ENCODE measurements at places on chromosomes 2 and 18. TPM values are rescaled to one million over a fixed set of nuclear protein-coding genes. Genes with fewer than 3 reads are reported as not detected.

GRCh38 chr2:162090109-162090508, 16.1 kb upstream of the DPP4 start:
- no peak for DNase-seq

DNA sequence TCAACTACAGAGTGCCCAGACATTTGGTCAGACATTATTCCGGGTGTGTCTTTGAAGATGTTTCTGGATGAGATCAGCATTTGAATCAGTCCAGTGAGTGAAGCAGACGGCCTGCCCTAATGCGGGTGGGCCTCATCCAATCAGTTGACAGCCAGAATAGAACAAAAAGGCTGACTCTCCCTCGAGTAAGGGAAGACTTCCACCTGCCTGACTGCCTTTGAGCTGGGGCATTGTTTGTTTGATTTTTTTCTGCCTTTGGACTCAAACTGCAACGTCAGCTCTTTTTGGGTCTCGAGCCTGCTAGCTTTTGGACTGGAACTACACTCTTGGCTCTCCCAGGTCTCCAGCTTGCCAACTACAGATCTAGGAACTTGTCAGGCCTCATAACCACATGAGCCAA, 111.7 kb upstream of the AGAP1 start:
- no peak for DNase-seq

DNA sequence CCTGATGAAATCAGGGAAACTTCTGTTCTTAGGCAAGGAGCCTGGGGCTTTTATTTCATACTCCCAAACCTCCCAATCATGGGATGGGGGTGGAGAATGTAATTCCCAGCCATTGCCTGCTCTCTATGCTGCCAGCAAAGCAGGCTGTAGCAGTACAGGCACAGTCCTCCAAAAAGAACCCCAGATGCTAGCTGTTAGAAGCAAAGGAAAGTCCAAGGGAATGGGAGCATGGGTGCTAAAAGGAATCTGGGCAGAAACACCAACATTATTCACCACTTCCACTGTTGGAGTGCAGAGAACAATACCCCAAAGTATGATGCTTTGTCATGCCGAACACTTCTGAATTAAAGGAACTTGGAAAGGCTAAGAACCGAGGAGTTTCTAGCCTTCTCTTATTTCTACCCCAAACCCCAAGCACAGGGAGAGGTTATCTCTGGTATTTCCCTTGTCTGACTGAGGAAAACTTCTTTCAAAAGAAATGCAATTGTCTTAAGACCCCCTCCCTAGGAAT, 24.7 kb downstream of the MDH1 start:
- no peak for DNase-seq

DNA sequence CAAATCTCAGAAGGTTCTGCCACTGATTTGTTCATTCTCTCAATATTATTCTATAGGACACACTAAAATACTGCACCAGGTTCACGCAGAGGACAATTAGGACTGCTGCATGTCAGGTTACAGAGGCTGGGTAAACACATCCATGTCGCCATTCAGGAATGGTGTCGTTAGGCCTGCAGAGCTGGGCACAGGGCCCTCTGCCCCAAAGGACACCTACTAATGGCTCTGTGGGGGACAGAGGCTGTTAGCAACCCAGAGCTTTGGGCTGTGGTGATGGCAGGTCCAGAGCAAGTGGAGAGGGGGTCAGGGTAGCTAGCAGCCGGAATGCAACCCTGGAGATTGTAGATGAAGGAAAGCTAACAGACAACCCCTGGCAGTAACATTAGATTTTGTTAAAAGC, 115.9 kb downstream of the TTC32 start:
- no peak for DNase-seq

GRCh38 chr2:23036629-23037028, 348.4 kb upstream of the KLHL29 start:
- DNase-seq = no peak

DNA sequence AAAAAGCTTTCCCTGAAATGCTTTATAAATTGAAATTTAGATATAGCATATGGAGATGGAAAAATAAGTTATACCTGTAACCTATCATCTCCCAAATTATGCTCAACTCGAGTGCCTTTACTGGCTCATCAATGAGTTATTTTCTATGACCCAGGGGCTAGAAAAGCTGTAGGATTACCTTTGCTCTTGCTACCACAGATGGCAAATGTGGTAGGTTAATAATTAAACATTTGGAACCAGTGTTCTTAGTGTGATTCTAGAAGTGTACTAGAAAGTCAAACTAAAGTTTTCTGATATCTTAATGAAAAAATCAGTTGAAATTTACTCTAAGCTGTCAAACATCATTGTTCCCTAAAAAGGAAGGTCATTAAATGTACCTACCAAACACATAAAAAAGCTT, 22.5 kb downstream of the ALS2 start:
- no peak for DNase-seq

GRCh38 chr2:72927619-72928550, 10.6 kb downstream of the EMX1 start:
- no peak for DNase-seq

REG3G gene
- polyA plus RNA-seq = not detected

- DNase-seq = no peak
Observed at GRCh38 chr2:44745922-44746766, 195.4 kb upstream of the SIX3 start.

PPP3R1 gene
- polyA plus RNA-seq = 69.5 TPM

BOLL gene
- not detected for polyA plus RNA-seq

GRCh38 chr2:220077488-220077887, 450.1 kb downstream of the SLC4A3 start:
- DNase-seq = no peak

TDRD15 gene
- polyA plus RNA-seq = not detected

ALKAL2 gene
- not detected for polyA plus RNA-seq

GRCh38 chr2:120988700-120989511, 253.2 kb downstream of the GLI2 start:
- no peak for DNase-seq

DNA sequence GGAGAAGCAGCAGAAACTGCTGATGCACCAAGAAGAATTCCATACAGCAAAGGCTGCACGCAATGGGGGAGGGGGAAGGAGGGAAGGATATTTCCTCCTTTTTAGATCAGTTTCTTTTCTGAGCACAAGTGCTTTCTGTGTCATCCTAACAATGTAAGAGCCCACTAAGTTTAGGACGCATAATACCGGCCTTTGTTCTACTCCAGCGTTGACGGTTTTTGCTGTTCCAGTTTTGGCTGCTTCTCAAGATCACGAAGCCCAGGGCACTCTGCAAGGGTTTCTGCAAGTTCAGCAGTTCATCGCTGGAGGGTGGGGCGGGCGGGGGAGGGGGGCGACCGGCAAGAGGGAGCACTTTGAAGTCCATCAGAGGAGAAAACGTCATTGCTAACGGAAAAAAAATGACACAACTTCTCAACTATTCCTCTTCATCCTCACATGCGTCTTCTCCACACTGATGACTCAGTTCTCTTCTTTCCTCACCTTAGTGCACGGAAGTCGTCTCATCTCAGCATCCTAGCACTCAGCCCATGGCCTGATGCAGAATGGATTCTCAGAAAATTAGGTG, 8.7 kb downstream of the FAM178B start:
- DNase-seq = peak; percentile 36

DNA sequence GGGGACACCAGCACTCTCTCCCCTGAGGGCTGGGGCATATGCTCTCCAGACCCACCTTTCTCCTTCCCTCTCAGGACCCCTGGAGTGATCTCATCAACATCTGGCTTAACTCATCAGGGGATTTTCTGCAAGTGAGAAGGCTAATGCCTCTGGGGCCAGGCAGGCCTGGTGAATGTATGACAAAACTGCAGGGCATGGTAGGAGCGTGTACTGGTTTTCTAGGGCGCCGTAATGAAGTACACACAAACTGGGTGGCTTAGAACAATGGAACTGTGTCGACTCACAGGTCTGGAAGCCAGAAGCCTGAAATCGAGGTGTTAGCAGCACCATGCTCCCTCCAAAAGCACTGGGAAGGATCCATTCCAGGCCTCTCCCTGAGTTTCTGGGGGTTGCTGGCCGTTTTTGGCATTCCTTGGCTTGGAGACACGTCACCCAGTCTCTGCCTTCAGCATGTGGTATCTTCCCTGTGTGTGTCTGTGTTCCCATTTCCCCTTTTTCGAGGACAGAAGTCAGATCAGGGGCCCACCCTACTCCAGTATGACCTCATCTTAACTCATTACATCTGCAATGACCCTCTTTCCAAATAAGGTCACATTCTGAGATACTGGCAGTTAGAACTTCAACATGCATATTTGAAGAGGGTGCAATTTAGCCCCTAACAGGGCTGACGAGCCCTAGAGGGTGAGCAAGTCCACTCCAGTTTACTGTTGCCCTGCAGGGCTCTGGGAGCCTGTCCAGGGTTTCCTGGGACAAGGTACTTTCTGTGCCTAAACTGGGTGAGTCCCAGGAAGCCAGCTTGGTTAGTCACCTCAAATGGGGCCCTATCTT, 45.5 kb upstream of the CAB39 start:
- no peak for DNase-seq

AMER3 gene
- polyA plus RNA-seq = 5.7 TPM

GRCh38 chr18:57207124-57207916, 60.4 kb downstream of the BOD1L2 start:
- no peak for DNase-seq

GRCh38 chr2:142951190-142952007, 73.9 kb downstream of the KYNU start:
- no peak for DNase-seq

DNA sequence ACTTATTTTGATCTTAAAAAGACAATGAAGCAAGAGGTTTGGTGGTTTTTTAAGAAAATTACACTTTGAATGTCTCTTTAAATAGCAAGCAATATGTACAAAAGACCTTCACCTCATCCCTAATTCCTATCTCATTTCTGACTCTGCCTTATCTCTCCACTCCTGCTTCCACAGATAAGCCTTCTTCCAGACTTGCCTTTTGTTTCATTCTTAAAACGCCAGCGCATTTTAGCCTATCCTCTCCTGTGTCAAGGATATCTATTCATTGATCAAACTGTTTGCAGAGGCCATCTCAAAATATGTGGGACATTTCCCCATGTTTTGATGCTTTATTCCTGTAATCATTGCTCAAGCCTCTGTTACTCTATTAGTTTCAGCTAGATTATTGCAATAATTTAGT, 562.5 kb downstream of the PARD3B start:
- no peak for DNase-seq

- DNase-seq = peak; percentile 91
Observed at GRCh38 chr2:238203094-238203972, at the start of gene ILKAP. ILKAP (minus strand) TSS chr2:238203695; CDS start chr2:238203553, 142 bp downstream.

- DNase-seq = no peak
Observed at GRCh38 chr2:203858176-203858575, 9.4 kb upstream of the CTLA4 start.

MCEE gene
- polyA plus RNA-seq = 7.3 TPM

DNA sequence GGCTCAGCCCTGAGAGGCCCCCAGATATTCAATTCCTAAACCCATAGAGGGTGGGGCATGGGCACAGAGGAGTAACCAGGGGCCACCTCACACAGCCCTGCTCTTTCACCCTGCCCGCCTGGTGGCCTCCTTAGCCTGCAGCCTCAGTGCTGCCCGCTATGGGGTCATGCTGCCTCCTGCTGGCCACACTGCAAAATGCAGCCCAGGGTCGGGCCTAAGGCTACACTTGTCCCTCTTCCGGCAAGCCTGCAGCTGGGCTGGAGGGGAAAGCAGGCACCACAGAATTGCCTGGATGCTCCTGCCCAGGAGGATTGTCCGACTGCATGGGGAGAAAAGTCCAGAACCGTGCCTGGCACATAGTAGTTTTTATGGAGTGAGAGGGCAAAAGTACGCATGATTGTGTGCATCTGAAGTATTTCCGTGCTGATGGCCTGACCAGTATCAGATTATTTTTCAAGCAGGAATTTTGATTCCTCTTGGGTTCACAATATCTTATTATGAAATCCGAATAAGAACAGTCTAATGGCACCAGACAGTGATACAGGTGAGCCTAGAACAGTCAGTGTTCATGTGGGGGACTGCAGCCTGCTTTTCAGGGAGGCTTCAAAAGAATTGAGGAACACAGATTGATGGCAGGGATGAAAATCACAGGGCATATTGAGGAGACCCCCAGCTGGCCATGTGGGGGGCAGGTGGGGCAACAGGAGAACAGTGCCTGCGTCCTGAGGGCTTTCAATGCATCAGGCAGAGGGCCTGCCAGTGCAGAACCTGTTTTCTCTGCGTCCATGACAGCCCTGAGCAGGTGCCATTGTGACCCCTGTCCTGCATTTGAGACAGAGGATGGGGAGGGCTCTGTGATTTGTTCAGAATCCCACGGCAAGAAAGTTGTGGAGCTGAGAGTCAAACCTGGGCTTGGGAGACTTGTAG, 51.2 kb upstream of the ALPP start:
- peak; percentile 26 for DNase-seq

Measured in brain (organoid and tissue), 16 donors.